Activated T-helper 1 cell treated with anti-CD3 and anti-CD28 coated beads, Interleukin-2, amount 50 U/mL, for 16 hours (primary cell): ENCODE measurements at places on chromosomes 6 and 20.

DNA sequence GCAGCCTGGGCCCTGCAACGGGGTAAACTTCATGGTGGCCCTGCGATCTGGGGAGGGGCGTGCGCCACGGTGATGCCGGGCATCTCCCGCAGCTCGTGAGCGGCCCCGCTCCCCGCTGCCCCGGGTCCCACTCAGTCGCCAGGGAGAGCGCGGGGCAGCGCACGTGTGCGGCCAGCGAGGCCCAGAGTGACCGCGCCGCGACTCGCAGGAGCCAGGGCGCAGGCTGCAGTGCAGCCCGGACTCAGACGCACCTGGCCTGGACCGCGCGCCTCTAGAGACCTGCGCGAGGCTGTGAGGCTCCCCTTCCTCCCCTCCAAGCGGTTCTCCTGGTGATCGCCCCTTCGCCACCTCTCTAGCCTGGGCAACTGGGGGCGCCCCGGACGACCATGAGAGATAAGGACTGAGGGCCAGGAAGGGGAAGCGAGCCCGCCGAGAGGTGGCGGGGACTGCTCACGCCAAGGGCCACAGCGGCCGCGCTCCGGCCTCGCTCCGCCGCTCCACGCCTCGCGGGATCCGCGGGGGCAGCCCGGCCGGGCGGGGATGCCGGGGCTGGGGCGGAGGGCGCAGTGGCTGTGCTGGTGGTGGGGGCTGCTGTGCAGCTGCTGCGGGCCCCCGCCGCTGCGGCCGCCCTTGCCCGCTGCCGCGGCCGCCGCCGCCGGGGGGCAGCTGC, 652 bp downstream of the BMP6 start:
- no peak for DNase-seq

GRCh38 chr20:53595018-53595378, 1.4 kb upstream of the ZNF217 start:
- DNase-seq = no peak

GRCh38 chr6:168232062-168232461, 87.5 kb downstream of the DACT2 start:
- no peak for DNase-seq

DNA sequence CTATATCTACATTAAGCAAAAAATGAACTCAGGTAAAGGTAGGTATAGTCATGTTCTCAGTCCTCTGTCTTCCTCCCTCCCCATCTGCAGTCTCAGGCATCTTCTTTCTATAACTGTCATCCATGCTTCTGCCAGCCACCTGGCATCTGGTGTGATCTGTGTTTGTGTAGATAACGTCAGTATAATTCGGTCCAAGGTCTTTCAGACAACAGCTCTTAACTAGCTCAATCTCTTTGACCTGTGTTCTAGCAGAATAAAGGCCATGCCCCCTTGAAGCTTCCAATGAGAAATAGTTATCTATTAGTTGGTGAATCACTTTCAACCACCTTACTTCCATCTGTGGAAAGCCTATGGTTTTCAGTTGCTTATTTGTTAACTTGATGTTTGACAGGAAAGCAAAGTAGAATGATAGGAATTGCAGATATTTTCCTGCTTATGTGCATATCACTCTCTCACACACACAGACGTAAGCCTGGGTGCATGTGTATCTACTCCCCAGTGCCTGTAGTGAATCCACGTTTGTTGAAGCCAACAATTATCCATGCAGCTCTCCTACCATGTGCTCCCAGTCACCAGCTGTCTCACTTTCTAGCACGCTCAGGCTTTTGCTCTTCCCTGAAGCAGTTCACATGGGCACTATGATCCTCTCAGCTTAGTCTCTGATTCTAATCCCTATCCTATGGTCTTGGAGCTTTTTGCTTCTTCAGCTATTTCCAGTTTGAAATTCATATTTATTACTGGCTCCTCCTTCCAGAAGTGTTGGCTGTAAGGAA, 433.7 kb upstream of the MANEA start:
- DNase-seq = no peak

GRCh38 chr6:115947966-115948541, 112.6 kb downstream of the FRK start:
- no peak for DNase-seq
